ENCODE measurements at places on chromosomes 12 and 14. TPM values are rescaled to one million over a fixed set of nuclear protein-coding genes. Genes with fewer than 3 reads are reported as not detected.

KCNMB4 gene
- total RNA-seq = 3.9 TPM

SYNE3 gene
- total RNA-seq = 15.6 TPM

KRT6A gene
- total RNA-seq = 0.61 TPM

- DNase-seq = no peak
Measured at GRCh38 chr12:102120564-102120873, 536 bp downstream of the PARPBP start.

GRCh38 chr14:90559811-90560492 lies 163.1 kb downstream of the CALM1 start:
- DNase-seq = no peak

DNA sequence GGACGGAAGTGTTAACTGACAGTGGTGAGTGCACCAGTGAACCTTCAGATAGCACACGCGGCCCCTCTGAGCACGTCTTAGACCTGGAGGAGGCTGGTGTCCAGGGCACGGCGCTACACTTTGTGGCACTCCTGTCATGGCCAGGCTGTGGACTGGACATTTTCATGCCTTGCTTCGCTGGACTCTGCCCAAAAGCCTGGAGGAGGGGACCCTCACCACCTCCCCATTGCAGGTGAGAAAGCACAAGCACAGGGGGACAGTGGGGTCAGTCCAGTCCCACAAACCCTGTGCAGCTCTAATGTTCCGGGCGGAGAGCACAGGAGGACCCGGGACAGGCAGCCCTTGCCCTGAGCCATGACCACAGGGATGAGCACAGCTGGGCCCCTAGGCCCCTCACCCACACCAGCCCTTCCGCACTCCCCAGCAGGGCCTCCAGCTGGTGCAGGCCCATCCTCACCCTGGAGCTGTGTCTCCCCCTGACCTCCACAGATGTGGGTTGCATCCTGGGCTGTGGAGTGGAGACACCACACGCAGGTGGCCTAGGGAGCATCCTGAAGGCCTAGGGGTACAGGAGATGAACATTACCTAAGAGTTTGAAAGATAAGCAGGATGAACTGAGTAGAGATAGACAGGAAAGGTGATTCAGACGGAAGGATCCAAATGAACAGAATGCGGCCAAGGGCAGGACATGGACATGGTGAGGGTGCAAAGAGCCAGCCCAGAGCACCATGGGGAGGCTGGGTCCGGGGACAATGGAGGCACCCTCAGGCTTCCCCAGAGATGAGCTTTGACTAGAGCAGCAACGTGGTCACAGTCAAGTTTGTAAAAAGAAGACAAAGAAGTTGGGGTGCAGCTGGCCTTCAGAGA lies 132.8 kb downstream of the BCL11B start:
- no peak for DNase-seq
